ENCODE measurements at places on chromosomes 6 and 20.

- peak; percentile 51 for DNase-seq
Observed at GRCh38 chr6:32244946-32245398, 21.1 kb upstream of the NOTCH4 start.

- no peak for DNase-seq
Observed at GRCh38 chr6:10084111-10084986, 330.5 kb downstream of the TFAP2A start.

DNA sequence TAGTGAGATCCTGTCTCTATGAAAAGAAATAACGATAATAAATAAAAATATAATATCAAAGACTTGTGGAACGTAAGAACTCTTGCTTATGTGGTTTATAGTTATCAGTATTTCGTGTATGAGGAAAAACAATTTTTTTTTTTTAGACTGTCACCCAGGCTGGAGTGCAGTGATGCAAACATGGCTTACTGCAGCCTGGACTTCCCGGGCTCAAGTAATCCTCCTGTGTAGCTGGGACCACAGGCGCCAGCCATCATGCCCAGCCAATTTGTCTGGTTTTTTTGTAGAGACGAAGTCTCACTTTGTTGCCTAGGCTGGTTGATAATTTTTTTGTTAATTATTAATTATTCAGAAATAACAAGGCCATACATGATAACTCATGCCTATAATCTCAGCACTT, 18.6 kb upstream of the CDK19 start:
- DNase-seq = no peak

GRCh38 chr6:25556516-25556915, 95.5 kb upstream of the SCGN start:
- DNase-seq = peak; percentile 58

DNA sequence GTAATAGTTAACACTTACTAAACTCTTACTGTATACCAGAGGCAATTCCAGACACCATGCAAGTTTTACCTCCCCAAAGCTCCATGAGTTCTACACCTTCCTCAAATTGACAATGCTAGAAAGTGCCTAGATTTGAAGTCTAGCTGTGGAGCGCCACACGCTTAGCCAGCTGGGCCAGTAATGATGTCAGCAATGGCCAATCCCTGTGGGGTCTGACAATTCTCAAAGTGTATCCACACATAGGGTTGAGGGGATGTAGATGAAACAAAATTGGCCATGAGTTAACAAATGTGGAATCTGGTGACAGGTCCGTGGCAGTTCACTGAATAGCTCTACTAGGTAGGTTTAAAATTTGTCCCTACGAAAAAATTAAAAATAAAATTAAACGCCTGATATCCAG, 1.3 kb downstream of the ZNF343 start:
- DNase-seq = no peak

- no peak for DNase-seq
Observed at GRCh38 chr6:26474439-26474881, 16.7 kb downstream of the BTN2A1 start.

DNA sequence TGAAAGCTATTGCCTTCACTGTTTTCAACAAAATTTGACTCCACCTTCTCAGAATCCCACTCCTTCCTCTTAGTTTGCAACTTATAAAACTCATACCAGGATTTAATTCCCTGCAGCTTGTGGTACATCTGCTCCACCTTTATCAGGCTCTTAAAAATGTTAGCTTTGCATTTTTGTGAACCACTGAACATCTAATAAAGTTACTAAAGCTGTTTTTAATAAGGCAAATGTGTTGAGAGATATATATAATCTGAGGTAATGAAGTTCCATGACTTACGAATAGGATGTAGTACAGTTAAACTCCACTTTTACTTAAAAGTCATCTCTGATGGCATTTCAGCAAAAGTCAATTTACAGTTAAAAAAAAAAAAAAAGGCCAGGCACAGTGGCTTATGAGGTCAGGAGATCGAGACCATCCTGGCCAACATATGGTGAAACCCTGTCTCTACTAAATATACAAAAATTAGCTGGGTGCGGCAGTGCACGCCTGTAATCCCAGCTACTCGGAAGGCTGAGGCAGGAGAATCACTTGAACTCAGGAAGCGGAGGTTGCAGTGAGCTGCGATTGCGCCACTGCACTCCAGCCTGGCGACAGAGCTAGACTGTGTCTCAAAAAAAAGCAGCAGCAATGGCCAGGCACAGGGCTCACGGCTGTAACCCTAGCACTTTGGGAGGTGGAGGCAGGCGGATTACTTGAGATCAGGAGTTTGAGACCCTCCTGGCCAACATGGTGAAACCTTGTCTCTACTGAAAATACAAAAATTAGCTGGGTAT, 106.2 kb downstream of the KIF13A start:
- DNase-seq = no peak

- DNase-seq = no peak
Observed at GRCh38 chr20:40848526-40848925, 159.5 kb upstream of the MAFB start.
